ENCODE measurements at places on chromosomes 2 and 18. TPM values are rescaled to one million over a fixed set of nuclear protein-coding genes. Genes with fewer than 3 reads are reported as not detected.

DNA sequence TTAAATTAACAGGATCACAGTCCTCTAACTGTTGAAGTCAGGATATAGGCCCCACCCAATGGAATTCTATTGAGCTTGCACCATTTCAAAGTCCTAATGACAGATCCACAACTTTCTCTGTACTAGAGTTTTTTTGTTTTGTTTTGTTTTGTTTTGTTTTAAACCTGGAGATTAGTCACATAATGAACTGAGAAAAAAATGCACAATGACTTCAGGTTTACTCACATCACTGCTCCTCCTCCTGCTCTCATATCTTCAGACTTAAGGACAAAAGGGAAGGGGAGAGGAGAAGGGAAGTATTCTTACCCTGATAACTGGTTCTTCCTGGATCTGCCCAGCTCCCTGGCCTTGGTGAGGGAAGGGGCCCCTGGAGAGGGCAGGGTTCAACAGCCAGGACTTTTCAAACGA is 208.2 kb upstream of the EPHA4 start:
- H3K4me3 ChIP-seq = no peak overlapping the region
- DNase-seq = no peak
- H3K27me3 ChIP-seq = no peaks in the 10 kb centered on the region
- H3K4me1 ChIP-seq = no peaks in the 10 kb centered on the region

DNA sequence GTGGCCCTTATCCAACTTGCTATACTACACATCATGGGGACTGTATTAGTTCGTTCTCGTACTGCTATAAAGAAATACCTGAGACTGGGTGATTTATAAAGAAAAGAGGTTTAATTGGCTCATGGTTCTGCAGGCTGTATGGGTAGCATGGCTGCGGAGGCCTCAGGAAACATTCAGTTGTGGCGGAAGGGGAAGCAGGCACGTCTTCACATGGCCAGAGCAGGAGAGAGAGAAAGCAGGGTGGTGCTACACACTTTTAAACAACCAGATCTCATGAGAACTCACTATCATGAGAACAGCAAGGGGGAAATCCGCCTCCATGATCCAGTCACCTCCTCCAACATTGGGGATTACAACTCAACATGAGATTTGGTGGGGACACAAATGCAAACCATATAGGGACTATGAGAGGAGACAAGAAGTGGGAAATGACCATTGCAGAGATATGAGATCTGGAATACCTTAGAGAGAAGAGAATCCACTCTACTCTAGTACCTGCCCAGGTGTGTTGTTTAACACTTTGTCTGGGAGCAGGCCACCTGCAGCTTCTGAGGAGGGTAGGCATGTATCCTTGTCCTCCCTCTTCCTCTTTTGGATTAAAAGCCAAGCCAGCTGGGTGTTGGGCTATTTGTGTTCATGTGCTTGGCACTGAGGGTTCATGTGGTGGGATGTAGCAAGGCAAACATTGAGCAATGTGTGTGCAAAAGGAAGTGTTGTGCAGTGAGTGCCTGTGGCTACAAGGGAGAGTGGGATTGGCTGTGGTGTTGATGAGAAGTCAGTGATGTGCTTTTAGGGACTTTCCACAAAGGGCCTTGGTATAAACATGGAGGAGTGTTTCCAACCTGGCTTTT is 22.8 kb downstream of the TTLL4 start:
- peaks cover 28% of the 10 kb centered on the region for H3K4me1 ChIP-seq
- H3K4me3 ChIP-seq = no peak overlapping the region
- peak overlapping the region; percentile 79 for H3K27ac ChIP-seq
- H3K36me3 ChIP-seq = peaks cover 10% of the 10 kb centered on the region
- no peaks in the 10 kb centered on the region for H3K27me3 ChIP-seq

DNA sequence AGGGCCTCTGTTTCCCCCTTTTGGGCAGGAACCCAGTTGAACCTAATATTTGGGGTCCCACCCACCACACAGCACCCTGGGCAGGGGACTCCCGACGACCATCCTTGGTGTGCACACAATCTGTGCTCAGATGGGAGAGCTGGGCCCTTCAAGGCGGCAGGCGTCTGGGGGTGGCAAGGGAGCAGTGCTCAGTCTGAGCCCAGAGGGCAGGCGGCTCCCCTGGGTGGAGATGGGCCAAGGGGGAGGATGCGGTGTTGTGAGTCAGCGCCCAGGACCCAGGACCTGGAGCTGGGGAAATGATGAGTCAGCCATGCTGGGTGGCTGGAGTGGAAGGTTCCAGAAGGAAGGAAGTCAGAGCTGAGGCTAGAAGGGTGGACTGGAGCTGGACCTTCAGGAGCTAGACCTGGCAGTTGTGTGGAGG is 3.8 kb downstream of the PROM2 start:
- peaks cover 75% of the 10 kb centered on the region for H3K4me1 ChIP-seq
- DNase-seq = no peak
- H3K4me3 ChIP-seq = peak overlapping the region; percentile 61
- no peaks in the 10 kb centered on the region for H3K27me3 ChIP-seq
- peaks cover 23% of the 10 kb centered on the region for H3K36me3 ChIP-seq

DNA sequence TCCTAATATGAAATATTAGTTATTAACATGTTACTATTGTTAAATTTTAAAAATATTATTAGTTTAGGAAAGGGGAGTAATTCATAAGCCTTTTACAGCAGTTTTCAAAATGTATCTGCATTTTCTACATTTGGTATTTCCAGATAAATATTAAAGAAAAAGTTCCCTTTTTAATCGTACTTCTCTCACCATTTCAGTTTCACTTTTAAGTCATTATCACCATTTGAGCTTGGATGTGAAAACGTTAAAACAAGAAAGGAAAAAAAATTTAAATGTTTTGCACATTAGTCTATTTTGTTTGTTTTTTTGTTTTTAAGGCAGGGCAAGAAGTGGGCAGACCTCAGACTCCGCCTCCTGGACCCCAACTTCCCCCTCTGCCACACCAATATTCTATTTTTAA is 3.3 kb upstream of the SRSF7 start:
- peak overlapping the region; percentile 0 for H3K27ac ChIP-seq
- peaks cover 3% of the 10 kb centered on the region for H3K36me3 ChIP-seq

The LRP1B gene
- 0.31 TPM for total RNA-seq

The MTCL1 gene
- total RNA-seq = 7.1 TPM

DNA sequence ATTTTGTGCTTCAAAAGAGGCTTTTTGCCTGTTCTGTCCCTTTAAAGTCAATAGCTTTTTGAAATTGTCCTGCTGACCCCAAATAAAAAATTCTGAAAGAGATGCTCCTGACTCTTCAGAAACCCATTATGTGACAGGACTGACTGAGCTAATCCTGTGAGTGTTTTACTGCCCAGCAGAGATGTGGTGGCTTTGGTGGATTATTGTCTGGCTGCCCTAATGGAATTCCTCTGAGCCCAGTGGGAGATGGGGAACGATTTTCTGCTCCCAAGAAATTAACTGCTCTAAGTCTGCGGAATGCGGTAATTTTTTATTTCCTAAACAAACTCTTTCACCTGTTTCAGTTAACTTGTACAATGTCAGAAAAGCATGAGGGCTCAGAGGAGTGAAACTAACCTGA is 258.2 kb downstream of the IKZF2 start:
- no peaks in the 10 kb centered on the region for H3K4me1 ChIP-seq
- no peak overlapping the region for H3K27ac ChIP-seq
- H3K4me3 ChIP-seq = no peak overlapping the region

DNA sequence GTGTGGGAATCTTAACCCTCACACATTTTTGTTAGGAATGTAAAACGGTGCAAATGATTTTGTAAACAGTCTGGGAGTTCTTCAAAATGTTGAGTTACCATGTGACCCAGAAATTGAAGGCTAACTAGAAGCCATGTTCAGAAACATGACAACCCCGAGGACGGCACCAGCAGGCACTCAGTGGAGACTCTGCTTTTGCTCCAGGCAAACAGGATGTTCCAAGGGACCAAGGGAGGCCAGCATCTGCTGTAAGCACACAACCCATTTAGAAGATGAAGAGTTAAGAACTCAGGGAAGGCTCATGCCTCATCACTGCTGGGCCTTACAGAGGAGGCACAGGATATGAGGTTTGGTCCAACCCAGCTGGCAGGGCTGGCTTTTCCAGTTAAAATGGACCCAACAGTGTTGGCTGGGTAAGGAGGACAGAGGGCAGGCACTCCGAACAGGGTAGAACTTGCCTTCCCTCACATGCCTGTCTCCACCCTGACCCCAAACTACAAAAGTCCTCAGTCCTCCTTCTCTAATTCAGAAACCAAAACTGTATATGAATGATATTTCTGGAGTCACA is 23.6 kb downstream of the PARD6G start:
- H3K36me3 ChIP-seq = no peaks in the 10 kb centered on the region
- DNase-seq = no peak
- peaks cover 53% of the 10 kb centered on the region for H3K4me1 ChIP-seq
- no peaks in the 10 kb centered on the region for H3K27me3 ChIP-seq

- H3K4me3 ChIP-seq = no peak overlapping the region
- H3K27me3 ChIP-seq = no peaks in the 10 kb centered on the region
Observed at GRCh38 chr2:160224060-160224459, 24.0 kb upstream of the ITGB6 start.

DNA sequence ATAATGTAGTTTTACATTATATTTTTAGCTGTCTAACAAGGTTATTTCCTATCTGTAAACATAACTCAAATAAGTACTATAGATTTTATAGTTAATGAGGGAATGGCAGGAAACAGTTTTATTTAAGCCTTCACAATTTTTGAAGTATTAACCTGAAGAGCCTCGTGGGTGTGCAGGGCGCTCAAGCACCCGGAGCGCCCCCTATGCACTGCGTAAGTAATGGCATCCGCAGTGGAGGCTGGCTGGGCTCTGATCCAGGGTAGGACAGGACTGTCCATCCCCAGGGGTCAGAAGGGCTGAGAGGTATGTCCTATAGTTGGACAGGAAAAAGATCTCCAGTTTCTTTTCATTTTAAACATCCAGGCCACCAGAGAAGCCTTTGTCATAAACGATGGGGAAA is 8.2 kb upstream of the GBX2 start:
- H3K4me3 ChIP-seq = no peak overlapping the region
- H3K27ac ChIP-seq = no peak overlapping the region
- H3K4me1 ChIP-seq = peaks cover 55% of the 10 kb centered on the region
- no peak for DNase-seq
- H3K27me3 ChIP-seq = peaks cover 54% of the 10 kb centered on the region

The GNAL gene
- 2.4 TPM for total RNA-seq

- peaks cover 7% of the 10 kb centered on the region for H3K4me1 ChIP-seq
- DNase-seq = no peak
- H3K27me3 ChIP-seq = no peaks in the 10 kb centered on the region
- H3K4me3 ChIP-seq = no peak overlapping the region
Observed at GRCh38 chr2:224011837-224012236, 27.2 kb downstream of the SERPINE2 start.

DNA sequence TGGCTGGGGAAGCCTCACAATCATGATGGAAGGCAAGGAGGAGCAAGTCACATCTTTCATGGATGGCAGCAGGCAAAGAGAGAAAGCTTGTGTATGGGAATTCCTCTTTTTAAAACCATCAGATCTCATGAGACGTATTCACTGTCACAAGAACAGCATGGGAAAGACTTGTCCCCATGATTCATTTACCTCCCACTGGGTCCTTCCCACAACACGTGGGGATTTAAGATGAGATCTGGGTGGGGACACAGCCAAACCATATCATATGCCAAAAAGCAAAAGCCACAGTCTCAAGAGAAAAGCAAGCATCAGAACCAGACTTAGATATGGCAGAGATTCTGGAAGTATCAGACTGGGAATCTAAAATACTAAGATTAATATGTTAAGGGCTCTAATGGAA is 30.0 kb upstream of the SCRN3 start:
- no peak overlapping the region for H3K27ac ChIP-seq
- H3K4me3 ChIP-seq = no peak overlapping the region
- H3K36me3 ChIP-seq = no peaks in the 10 kb centered on the region
- H3K4me1 ChIP-seq = no peaks in the 10 kb centered on the region
- no peak for DNase-seq
- H3K27me3 ChIP-seq = no peaks in the 10 kb centered on the region

The LHCGR gene
- total RNA-seq = 0.76 TPM

DNA sequence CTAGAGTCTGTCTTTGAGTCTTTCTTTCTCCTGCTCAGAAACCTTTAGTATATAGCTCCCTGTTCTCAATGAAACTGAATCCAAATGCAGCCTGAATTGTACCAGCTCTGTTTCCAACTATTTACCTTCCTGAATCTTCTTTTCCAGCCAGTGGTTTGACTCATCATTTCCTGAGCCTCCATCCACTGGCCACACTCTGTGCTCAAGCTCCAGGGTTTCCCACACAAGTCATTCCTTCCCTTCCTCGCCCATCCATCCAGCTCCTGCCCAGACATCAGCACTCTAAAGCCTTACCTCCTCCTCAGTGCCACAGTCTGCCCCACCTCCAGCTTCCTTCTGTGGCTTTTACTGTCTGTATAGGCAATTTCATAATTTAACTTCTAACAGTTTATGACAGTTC is 233.6 kb upstream of the RASGRP3 start:
- no peaks in the 10 kb centered on the region for H3K36me3 ChIP-seq
- no peaks in the 10 kb centered on the region for H3K4me1 ChIP-seq
- DNase-seq = no peak
- H3K4me3 ChIP-seq = no peak overlapping the region
